ENCODE measurements at places on chromosomes 6 and 20.
A peak's percentile ranks its signal among the peaks of the same experiment; 100 is the strongest.

- DNase-seq = peak; percentile 77
These were observed 1.4 kb downstream of the AKIRIN2 start for GRCh38 chr6:87700397-87701343.

DNA sequence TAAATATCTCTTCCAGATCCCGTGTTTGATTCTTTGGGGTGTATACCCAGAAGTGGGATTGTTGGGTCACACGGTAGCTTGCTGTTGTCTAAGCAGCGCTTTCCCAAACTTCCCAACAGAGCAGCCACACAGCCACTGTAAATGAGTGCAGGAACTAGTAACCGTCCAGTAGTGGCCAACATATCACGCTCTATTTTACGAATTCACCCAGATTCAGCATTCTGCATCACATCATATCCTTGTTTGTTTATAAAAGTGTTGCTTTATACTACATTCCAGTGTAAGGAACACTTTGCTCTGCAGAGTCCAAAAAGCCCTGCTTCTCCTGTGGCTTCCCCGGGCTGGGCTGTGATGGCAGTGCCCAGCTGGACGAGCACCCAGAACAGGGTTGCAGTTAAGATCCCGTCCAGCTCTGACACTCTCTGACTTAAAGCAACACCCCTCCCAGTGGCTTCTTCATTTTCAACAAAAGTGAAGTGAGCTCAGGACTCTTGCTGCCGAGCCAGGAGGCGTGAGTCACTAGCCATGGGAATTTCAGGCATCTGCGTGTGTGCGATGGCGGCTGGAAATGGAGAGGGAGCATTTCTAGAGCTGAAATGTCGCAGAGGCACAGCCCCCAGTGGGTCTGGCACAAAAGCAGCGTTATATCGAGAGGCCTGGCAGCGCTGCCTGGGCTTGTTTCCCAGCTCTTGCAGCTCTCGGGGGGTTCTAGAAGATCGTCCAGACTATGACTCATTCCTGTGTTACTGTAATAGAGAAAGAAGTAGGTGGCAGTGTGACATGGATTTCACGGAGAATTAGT lies 216.3 kb upstream of the ECI2 start:
- peak; percentile 62 for DNase-seq

DNA sequence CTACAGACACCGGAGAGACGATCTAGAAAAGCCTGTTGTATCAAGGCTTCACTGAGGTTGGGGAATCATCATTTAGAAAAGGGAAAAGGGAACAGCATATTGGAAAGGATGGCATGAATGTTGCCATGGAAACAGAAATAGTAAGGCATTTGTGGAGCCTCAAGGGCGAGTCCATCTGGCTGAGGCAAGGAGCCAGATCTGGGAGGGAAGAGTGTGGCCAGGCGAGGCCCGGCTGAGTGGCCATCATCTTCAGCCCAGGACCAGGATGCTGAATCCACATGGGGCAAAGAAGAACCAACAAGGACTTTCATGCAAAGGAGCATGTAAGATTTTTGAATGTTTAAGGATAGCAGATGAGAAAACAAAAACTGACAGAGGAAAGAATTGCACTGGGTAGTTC lies 85.8 kb downstream of the MAP3K5 start:
- peak; percentile 57 for DNase-seq

GRCh38 chr6:27541212-27541932 lies 68.5 kb upstream of the ZNF184 start:
- DNase-seq = no peak

- DNase-seq = no peak
These were observed 44.5 kb upstream of the VSX1 start for GRCh38 chr20:25126204-25127029.

DNA sequence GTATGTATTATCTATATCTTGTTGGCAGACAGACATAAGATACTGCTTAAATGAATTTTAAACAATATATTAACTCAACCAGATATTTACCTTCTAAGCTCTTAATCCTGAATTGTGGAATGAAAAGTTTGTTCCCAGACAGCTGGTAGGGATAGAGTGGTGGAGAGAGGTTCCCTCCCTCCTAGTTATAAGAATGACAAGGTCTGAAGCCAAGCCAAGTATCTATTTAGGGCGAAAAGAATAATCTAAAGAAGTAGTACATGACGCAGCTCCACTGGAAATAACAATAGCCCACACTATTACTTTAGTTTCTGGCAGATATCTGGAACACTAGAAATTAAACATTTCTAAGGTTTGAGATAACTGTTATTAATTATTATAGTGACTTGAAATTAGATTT lies 104.3 kb downstream of the AHI1 start:
- DNase-seq = no peak

DNA sequence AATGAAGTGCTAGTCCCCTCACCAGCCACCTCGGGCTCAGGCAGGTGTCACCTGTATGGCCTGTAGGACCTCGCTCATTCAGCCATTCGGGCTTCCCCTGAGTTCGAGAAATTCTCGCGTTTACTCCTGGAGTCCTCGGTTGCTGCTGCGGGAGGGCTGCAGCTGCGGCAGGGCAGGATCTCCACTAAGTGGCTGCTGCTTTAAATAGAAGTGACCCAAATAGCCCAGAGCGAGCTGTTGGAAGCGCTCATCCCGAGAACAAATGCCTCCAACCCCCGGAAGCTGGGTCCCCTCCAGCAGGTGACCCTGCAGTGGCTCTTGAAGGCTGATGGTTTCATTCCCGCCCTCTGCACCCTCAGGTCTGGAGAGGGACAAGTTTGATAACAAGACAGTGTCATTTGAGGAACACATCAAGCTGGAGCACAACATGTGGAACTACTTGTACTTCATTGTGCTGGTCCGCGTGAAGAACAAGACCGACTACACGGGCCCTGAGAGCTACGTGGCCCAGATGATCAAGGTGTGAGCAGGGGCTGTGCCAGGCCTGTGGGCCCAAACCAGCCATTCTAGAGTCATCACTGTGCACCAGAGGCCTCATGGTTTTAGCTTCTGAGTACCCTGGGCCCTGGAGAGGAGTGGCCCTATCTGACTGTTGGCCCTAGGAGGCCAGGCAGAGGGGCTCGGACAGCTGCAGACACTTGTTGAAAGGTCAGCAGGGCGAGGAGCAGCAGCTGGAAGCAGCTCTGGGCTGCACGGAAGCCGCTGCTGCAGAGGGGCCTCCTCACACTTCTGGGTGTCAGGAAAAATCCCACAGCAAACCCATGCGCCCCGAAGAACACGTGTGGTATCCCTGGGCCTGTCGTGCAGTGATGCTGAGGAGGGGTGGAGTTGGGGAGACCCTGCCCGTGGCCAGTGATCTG lies 18.1 kb downstream of the UQCC2 start:
- DNase-seq = no peak

GRCh38 chr20:52924411-52925271 lies 47.5 kb upstream of the TSHZ2 start:
- peak; percentile 82 for DNase-seq

GRCh38 chr20:23120936-23121750 lies 35.0 kb upstream of the CD93 start:
- no peak for DNase-seq

- no peak for DNase-seq
These were observed 160.3 kb downstream of the ADAT2 start for GRCh38 chr6:143290206-143290605.

DNA sequence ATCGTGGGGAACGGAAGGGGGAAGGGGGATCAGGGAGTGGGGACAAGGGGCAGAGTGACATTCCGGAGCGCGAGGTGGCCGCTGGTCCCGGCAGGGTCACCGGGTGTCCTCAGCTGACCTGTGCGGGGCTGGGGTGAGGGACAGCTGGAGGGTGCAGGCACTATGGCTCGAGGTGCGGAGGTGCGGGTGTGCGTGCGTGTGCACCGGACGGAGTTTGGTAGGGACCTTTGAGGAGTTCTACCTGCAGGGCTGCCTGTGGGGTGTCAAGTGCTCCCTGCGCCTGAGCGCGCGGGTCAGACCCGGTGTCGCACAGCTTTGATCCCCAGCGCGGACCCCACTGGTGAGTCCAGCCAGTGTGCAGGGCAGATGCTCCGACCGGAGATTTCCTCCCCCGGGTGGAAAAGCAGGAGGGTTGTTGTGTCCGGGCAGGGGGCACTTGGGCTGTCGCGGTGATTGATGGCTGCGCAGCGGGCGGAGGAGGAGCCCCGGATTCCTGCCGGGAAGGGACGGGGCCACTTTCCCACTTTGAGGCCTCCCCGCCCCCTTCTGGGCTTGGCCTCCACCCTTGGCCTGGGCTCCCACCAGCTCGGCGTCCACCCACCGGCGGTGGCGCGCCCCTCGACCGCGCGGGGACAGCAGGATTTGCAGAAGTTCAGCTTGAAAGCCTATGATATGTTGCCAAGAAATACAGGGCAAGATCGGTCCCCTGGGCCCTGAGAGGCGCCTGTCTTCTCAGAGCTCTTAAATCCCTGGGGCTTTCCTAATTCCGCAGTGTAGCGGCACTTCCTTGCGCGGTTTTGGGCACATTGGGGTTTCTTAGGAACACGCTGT lies 658 bp downstream of the RIN2 start:
- DNase-seq = peak; percentile 42

Data from brain (organoid and tissue), 16 donors.